B cell (primary cell): ENCODE measurements at places on chromosomes 4 and X. TPM values are rescaled to one million over a fixed set of nuclear protein-coding genes. Genes with fewer than 3 reads are reported as not detected.

The MAGEA10 gene
- not detected in 2 replicates for total RNA-seq

The HDAC8 gene
- 41.9 and 47.0 TPM in 2 replicates for total RNA-seq

The GPR119 gene
- total RNA-seq = not detected in 2 replicates

The ADH7 gene
- not detected in 2 replicates for total RNA-seq

The MAGEB2 gene
- not detected in 2 replicates for total RNA-seq

The SPOCK3 gene
- not detected in 2 replicates for total RNA-seq

The ANXA10 gene
- not detected in 2 replicates for total RNA-seq

The ARAP2 gene
- total RNA-seq = 88.0 and 89.0 TPM in 2 replicates

The UCHL1 gene
- 0.47 and 0.53 TPM in 2 replicates for total RNA-seq
